ENCODE measurements at places on chromosomes 4 and X. TPM values are rescaled to one million over a fixed set of nuclear protein-coding genes. Genes with fewer than 3 reads are reported as not detected.

Gene ADRA2C
- 5.4 TPM for total RNA-seq

Gene ADH1B
- 12.6 TPM for total RNA-seq

GRCh38 chr4:75030028-75030427 is 97.1 kb downstream of the PARM1 start:
- no peak for DNase-seq

DNA sequence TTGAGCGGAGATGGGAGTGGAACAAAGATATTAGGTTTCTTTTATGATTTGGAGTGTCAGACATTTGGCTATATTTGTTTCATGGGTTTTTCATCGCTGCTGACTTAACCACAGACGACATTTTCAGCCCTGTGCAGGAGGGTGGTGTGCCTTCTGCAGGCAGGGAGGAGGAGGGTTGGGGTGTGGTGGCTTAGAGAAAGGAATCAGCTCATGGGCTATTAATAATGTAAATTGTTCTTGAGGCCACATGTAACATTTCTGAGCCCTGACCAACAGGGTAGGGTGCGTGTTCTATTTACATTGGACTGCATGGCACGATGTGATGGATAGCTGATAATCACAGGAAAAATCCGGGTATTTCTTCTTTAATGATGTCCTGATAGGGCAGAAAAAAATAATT is 67.6 kb downstream of the POLA1 start:
- no peak for DNase-seq

DNA sequence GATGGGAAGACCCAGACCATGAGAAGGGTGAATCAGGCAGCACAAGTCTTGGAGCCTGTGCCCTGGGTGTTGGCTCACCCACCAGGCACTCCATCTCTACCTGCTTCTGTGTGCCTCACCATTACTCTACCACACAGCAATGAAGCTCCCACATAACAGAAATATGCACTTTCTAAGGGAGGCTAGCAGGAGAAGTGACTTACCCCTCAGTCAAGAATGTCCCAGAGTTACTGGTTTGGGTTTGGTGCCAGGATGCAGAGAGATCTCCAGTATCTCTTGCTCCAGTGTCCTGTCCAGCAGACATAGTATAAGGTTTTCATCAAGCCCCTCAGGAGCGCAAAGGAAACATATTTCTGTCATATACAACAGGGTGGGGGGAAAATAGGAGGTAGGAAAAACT is 11.3 kb upstream of the RAB40A start:
- no peak for DNase-seq
